ENCODE measurements at places on chromosomes 4 and X. TPM values are rescaled to one million over a fixed set of nuclear protein-coding genes. Genes with fewer than 3 reads are reported as not detected.
A peak's percentile ranks its signal among the peaks of the same experiment; 100 is the strongest.

GPR82 gene
- not detected for total RNA-seq

PFKFB1 gene
- 0.27 TPM for total RNA-seq

RAB41 gene
- total RNA-seq, result not detected

DRP2 gene
- total RNA-seq, result 0.47 TPM

DNA sequence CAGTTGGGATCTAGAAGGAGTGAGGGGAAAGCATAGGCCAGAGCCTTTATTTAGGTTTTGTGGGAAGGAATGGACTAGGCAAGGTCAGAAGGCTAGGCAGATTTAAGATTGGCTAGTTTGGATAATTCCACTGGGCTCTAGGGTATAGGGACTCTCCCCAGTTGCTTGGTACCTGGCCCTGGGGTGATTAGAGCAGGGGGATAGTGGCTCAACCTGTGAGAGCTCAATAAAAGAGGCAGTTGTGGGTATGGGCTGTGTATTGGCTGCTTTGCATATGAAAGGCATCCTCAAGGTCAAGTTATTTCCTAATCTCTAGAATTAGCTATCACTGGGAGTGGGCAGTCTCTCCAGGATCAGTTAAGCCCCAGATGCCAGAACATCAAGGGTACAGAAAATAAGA lies 61.3 kb downstream of the ZNF81 start:
- DNase-seq, result no peak

DNA sequence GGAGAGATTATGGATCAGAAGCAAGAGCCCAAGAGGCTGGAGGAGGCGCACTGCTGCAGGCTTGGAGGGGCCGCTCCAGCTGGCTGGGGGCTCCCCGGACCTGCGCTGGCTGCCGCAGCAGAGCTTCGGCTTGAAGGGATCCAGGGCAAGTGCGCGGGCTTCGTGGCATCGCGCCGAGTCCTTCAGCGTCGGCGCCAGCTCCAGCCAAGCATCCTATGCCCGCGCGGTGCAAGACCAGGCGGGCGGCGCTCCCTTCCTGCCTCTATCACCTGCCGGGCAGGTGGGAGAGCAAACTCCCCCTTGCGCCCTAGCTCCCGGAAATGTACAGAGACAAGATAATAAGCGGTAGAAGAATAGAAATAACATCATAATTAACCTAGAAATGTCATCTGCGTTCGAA lies 10.5 kb upstream of the UCP1 start:
- DNase-seq, result no peak

DNA sequence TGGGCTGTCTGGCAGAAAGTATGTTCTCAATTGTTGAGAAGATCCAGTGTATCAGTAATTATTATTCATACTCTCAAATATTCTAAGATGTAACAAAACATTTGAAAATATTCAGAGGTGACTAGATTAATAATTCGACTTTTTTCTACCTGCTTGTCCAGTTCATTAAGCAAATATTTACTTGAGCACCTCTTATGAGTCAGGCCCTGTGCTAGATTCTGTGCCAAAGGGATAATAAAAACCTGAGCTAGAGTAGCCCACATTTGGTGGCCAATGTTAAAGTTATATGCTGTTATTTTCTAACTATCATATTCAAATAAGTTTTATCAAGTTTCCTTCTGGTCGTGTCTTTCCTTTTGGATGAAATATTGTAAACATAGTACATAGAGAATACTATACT lies 58.5 kb downstream of the ARHGAP10 start:
- peak; percentile 29 for DNase-seq

GRCh38 chr4:96326846-96327245 lies 487.0 kb downstream of the PDHA2 start:
- DNase-seq, result no peak

GRCh38 chrX:3320471-3321046 lies 25.9 kb downstream of the MXRA5 start:
- DNase-seq, result no peak

DNA sequence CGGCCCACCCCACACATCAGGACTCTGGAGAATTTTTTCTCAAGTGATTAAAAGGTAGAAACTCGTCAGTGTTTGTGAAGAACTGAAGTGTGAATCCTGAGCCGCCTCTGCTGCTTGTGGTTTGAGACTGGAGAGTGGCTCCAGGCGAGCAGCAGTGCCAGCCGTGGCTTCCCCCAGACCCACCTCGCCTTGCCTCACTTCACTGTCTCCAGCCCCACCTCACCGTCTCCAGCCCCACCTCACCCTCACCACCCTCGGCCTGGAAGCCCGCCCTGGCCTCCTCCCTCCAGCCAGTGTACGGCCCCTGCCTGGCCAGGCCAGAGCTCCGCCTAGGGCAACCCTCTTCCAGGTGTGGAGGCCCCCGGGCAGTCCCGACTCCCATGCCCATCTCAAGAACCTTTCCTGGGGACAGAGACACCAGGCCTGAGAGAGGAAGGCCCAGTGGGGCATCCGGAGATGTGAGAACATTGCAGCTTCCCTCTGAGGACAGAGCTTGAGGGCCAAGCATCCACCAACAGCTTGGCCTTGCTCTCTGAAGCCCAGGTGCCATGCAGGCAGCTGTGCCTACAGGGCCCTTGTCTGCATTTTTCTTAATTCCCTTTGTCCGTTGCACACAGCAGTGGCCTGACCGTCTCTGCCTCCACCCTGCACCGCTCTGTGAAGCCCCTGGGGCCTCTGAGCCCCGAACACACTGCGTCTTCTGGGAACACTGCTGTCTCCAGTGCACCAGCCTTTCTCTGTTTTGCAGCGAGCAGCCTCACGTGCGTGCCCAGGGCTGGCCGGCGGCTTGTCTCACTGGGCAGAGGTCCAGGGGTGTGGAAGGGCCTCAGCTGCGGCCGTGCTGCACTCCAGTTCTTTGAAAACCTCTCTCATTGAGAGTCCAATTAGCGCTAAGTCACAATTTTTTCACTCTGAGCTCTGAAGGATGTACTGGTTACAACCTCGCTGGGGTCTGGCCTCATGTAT lies 13.8 kb downstream of the SH3BP2 start:
- DNase-seq, result no peak

DNA sequence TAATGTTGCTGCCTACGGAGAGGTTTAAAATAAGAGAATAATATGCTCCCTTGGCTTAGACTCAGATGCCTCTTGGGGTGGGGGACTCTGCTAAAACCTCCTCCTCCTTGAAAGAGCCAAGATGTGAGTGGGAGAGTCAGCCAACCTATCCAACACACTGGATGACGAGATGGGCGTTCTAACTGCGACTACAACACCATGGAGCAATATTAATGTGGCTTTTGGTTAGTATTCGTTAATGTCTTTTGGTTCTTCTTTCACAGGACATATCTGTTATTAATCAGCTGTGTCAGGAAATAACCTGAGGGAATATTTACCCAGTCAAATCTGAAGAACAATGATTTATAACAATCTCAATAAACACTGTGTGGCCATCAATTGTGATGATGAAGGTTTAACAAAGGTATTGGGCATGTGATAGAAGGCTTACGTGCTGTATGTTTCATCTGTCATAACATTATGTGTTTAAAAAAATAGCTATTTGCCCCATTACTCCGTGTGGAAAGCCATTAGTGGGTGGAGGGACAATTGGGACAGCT lies 143.5 kb upstream of the FTHL17 start:
- no peak for DNase-seq

GRCh38 chr4:173516621-173517524 lies 13.2 kb downstream of the HAND2 start:
- DNase-seq, result no peak

- DNase-seq, result no peak
Measured at GRCh38 chrX:133655275-133656265, 240.3 kb upstream of the GPC4 start.

DNA sequence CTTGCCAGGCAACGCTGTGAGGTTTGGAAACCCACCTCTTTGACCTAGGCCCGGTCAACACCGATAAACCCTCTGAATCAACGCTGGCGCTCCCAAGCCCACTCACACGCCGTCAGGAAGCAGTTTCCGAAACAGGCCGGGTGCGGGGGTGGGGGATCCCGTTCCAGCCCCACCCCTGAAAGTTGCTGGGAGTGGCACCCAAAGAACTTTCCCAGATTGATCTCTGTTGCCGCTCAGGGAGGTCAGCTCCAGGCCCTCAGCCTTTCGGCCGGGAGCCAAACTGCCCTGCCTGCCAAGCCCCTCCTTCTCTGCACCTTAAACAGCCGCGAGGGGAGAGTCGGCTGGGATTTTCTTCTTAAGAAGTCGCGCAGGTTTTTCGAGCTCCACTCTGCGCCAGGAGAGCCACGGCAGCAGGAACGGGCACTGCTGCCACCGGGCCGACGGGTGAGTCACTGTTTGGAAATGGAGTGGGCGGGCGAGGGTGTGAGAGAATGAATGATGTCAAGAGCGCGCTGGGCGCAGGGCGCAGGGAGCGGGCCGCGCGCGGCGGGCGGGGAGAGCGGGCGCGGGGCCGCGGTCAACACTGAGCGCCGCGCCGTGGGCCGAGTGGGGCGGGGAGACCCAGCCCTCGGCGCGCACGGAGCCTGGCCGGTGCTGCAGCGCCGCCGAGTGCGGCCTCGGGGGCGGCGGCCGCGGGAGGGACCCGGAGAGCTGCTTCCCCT lies at the start of gene SGMS2:
Gene SGMS2 (plus strand): TSS at position 583 of the 722 bp plus-strand sequence. CDS start 70,622 bp downstream, outside the sequence.
- DNase-seq, result peak; percentile 96

GRCh38 chr4:153497988-153498967 lies 32.1 kb downstream of the TMEM131L start:
- DNase-seq, result no peak

DNA sequence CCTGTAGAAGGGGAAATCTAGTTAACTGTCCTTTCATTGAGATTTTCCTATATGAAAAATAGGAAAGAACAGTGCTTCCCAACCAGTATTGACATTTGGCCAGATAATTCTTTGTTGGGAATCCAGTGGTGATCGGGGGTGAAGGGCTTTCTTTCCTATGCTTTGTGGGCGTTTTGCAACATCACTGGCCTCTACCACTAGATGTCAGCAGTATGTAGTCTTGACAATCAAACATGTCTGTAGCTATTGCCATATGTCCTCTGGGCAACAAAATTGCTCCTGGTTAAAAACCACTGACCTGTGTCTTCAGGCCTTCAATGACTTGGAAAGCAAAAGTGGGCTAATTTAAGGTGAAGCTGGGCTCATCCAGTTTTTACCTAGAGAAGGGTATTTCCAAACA lies 658.5 kb downstream of the DACH2 start:
- DNase-seq, result peak; percentile 24

All from MCF 10A (cell line).